ENCODE measurements at places on chromosomes 13 and 19. TPM values are rescaled to one million over a fixed set of nuclear protein-coding genes. Genes with fewer than 3 reads are reported as not detected.

DNA sequence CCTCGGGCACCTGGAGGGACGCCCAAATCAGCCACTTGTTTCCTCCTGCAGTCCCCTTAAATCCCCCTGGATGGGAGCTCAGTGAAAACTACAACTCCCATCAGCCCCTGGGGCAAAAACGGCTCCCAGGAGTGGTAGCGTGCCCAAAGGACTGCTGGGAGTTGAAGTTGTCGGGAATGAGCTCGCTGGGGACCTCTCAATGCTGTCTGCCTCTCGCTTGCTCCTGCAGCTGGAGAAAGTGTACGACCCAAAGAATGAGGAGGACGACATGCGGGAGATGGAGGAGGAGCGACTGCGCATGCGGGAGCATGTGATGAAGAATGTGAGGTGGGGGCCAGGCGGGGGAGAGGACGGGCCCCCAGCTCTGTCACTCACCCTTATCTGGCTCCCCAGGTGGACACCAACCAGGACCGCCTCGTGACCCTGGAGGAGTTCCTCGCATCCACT lies 14.7 kb upstream of the DHDH start:
- no peak for DNase-seq

- no peak for DNase-seq
Observed at GRCh38 chr19:36266375-36266961, 51.6 kb downstream of the ZNF146 start.

CGB8 gene
- total RNA-seq, result not detected

- DNase-seq, result no peak
Observed at GRCh38 chr19:13848798-13849676, 27.9 kb upstream of the NANOS3 start.

DNA sequence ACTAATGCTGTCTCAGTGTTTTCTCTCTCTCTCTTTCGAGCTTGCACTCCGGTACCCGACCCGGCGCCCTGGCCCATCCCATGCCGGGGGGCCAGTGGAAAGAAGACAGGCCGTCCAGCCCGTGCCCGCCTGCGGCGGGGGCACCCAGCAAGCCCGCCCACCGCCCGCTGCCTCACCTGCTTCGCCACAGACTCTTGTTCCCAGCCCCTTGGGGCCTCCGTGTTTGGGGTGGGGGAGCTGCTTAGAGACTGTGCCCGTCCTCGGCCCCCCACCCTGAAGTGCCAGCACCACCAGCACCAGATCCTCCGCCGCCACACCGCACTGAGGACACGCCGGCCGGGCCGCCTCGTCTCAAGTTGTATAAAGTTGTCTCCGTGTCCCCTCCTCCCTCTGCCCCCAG lies 2.4 kb downstream of the LENG9 start:
- DNase-seq, result no peak

DNA sequence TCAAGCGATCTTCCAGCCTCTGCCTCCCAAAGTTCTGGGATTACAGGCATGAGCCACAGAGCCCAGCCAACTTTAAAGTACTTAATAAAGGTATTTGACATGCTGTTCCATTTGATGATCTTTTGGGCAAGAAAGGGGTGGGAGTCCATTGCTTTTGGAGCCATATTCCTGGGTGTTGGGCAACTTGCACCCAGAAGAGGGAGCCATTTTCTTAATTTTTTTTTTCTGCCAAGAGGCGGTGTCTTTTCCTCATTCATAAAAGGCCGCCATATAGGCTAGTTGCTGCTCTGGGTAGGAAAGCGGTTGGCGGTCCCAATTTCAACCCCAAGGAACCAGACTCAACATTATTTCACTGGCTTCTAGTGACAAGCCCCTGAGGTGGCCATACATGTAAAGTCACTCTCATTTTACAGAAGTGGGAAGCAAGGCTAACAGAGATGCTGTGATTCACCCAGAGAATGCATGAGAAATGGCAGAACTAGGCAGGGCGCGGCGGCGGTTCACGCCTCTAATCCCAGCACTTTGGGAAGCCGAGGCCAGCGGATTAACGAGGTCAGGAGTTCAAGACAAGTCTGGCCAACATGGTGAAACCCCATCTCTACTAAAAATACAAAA lies 139.6 kb downstream of the CACNA1A start:
- no peak for DNase-seq

- DNase-seq, result peak; percentile 85
Observed at GRCh38 chr19:18401580-18402112, 4.2 kb upstream of the LRRC25 start.

MUC16 gene
- total RNA-seq, result under 0.01 TPM

POP4 gene
- total RNA-seq, result 32.9 TPM

DNA sequence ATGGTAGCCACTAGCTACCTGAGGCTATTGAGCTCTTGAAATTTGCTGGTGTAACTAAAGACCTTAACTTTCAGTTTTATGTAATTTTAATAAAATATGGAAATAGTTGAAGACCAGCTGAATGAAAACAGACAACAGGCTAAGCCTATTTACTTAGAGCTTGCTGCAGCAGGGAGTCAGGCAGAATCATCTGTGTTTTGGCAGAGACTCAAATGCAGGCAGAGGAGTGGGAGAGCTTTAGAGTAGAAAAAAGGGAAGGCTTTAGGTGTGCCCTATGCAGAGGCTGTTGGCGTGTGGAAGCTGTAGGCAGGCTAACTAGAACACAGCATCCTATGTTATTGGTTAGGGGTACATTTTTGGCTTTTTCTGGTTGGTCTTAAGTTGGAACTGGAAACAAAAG lies 304.9 kb upstream of the NBEA start:
- no peak for DNase-seq

DNA sequence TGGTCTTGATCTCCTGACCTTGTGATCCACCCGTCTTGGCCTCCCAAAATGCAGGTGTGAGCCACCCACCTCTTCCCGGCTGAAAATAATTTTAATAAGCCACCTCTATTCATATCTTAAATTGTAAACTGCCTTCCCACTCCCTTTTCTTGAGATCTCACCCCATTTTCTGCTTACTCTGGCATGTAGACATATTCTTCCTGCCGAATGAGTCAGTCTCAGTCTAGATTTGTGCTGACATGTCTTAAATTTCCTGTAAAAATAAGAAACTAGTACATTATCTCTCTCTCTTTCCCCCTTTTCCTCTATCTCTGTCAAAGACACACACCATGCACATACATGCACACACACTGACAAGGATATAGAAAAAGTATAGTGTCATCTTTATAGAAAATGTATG lies 60.9 kb downstream of the THSD1 start:
- no peak for DNase-seq

RNF225 gene
- 0.81 TPM for total RNA-seq

- DNase-seq, result no peak
Observed at GRCh38 chr13:32430018-32430747, 2.3 kb upstream of the N4BP2L1 start.

GTF2F2 gene
- total RNA-seq, result 9.7 TPM

C1QTNF9 gene
- total RNA-seq, result under 0.01 TPM

- no peak for DNase-seq
Observed at GRCh38 chr13:25172303-25172630, 179 bp upstream of the AMER2 start.

DNA sequence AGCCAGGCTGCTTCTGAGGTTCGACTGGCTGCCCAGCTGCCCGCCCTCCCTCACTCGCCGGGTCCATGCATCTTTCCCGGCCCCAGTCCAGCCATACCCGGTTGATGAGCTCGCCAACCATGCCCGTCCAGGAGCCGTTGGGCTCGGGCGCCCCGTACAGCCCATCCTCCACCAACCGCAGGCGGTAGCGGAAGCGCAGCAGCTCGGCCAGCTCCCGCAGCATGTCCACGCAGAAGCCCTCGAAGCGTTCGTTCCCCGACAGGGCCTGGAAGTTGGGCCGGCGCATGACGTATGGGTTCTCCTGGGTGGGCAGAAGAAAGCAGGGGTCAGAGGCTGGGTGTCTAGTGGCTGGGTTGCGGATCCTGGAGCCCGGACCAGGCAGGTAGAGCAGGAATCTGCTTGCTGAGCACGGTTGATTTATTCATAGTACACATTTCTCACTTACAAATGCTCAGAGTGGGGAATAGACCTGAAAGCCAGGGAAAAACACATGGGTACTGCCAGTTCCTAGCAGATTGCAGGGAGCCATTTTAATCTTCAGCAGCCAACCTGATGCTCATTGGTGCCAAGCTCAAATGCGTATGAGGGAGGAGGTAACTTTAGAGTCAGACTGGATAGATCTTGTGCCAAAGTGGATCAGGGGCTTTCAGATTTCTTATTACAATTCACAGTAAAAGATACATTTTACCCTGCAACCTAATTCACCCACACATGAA lies 27.4 kb downstream of the GRIK5 start:
- no peak for DNase-seq

DNA sequence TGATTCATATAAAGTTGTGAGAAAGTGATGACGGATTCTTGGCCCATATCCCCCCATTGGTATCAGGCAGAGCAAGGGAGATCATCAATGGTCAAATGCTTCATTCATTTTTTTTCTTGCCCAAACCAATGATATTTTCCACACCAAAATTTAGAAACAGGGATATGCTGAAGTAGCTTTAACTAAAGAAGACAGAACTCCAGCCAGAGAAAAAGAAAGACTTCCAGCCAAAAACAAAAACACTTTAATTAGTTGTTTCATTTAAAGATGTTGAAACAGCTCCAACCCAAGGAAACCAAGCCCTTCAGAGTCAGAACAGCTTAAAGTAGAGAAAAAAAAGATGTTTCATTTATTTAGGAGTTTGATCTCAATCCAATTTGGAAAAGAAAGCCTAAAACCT lies 358.9 kb upstream of the NBEA start:
- no peak for DNase-seq

ARL11 gene
- total RNA-seq, result 6.2 TPM

- no peak for DNase-seq
Observed at GRCh38 chr13:64333888-64334287, 2896.2 kb downstream of the PCDH9 start.

- no peak for DNase-seq
Observed at GRCh38 chr19:2810141-2811091, 9.3 kb upstream of the ZNF554 start.

FFAR1 gene
- 0.27 TPM for total RNA-seq

- no peak for DNase-seq
Observed at GRCh38 chr13:37667702-37668101, 69.1 kb upstream of the POSTN start.

CATSPERD gene
- not detected for total RNA-seq

DNA sequence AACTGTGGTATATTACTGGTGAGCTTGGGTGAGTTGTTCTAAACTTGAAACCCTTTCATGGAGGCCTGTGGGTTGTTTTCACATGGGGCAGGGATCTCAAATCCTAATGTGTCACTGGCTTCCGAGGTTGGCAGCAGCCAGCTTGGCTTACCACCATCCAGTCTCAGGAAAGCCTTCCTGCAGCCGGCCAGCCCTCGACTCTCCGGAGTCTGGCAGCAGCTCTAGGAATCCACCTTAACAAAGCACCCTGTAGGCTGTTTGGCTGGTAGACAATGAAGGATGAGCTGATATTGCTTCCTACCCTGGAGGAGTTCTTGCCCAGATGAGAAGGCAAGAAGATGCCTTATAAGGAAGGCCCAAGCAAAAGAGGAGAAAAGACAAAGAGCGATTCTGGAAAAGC lies 188.3 kb downstream of the KLF12 start:
- DNase-seq, result no peak

DNA sequence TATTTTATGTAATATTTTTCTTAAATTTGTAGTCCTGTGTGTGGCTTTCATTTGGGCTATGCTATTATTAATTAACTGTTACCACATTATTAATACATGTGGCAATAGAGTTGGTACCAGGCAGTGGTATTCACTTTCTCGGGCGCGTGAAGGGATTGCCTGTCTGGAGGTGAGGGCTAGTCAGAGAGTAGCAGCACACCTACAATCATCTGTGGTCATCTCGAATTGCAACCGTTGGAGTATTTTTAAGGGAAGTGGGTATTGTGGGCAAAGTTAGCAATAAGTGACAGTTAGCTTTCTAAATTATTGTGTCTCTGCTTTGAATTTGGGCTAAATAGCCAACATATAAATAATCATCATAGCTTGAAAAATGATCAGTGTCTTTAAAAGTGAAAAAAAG lies 20.0 kb upstream of the GPR18 start:
- DNase-seq, result no peak

GRCh38 chr19:4849019-4849418 lies 17.5 kb upstream of the TICAM1 start:
- DNase-seq, result no peak

GRCh38 chr19:5522106-5522505 lies 45.6 kb downstream of the TINCR start:
- DNase-seq, result no peak

GRCh38 chr13:83895994-83896580 lies 13.8 kb upstream of the SLITRK1 start:
- no peak for DNase-seq

GRCh38 chr13:89968470-89968869 lies 1379.0 kb upstream of the MIR17HG start:
- DNase-seq, result peak; percentile 47

DNA sequence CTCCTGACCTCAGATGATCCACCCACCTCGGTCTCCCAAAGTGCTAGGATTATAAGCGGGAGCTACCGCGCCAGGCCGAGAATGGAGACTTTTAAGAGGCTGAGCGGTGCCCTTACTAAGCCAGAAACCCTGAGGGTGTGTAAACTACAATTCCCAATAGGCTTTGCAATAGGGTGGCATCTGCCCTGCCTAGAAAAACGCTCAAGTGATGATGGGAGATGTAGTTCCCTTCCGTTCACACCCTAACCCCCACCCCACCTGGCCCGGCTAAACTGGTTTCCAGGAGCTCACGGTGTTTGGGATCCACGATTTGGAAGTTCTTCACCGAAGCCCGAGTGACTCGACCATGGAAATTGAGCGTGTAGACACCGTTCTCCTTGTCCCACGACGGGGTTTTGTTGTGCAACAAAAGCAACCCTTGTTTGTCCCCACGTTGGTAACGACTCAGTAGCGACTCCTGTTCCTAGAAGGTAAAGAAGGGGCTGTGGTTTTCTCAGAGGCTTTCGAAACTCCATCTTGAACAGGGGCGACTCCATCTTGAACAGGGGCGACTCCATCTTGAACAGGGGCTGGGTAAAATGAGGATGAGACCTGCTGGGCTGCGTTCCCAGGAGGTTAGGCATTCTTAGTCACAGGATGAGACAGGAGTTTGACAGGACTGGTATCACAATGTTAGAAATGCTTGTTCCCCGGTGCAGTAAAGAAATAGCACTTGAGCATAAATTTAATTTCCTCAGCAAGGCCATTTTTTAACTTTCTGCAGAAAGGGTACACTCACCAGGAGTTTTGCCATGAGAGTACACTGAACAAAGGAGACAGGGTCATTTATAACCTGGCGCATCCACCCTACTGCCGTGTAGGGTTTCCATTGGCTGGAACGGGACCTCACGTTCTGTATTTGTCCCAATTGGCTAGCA lies 9.8 kb downstream of the PPP1R15A start:
- no peak for DNase-seq

DNA sequence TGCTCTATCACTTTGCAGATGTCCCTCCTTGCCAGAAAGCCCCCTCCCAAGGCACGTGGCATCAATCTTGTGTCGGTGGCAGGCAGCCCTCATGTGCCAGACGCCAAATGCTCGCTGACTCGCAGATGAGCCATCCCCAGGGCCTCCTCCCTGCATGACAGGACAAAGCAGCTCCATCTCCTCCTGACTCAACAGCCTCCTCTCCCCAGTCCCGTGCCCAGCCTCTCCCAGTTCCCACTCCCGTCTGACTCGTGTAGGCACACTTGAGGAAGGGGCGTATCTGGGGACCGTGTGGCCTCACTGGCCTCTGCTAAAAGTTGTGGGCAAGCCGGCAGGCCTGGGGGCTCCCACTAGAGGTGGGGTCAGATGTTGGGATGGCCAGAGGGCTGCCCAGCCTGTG lies 133.6 kb downstream of the STK24 start:
- DNase-seq, result no peak
